SHP77 (cell line): ENCODE measurements at places on chromosomes 3 and 15.
A peak's percentile ranks its signal among the peaks of the same experiment; 100 is the strongest.

GRCh38 chr15:66851311-66852063 is 149.5 kb downstream of the SMAD6 start:
- DNase-seq, result peak; percentile 70

- no peak for DNase-seq
Observed at GRCh38 chr3:132395126-132395525, 22.2 kb upstream of the DNAJC13 start.

DNA sequence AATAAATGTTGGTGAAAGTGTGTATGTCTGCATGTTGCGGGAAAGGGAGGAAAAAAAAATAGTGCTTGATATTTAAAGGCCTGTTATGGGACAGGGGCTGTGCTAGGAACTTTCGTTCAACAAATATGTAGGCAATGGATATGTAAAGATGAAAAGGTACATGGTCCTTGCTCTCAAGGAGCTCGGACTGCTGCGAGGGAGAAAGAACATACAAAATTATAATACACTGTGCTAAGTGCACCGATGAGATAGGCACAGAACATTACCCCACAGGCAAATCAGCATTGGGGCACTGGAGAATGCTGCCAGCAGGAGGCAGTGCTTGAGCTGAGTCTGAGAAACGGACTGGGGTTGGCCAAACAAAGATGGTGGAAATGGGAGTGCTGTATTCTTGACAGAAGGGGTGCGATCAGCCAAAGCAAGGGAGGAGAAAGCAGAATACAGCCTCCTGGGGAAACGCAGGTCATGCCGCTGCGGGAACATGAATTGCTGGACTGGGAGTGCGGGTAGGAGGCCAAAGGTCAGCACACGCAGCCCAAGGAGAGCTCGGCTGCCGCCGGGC is 649 bp downstream of the C15orf40 start:
- DNase-seq, result peak; percentile 65

DNA sequence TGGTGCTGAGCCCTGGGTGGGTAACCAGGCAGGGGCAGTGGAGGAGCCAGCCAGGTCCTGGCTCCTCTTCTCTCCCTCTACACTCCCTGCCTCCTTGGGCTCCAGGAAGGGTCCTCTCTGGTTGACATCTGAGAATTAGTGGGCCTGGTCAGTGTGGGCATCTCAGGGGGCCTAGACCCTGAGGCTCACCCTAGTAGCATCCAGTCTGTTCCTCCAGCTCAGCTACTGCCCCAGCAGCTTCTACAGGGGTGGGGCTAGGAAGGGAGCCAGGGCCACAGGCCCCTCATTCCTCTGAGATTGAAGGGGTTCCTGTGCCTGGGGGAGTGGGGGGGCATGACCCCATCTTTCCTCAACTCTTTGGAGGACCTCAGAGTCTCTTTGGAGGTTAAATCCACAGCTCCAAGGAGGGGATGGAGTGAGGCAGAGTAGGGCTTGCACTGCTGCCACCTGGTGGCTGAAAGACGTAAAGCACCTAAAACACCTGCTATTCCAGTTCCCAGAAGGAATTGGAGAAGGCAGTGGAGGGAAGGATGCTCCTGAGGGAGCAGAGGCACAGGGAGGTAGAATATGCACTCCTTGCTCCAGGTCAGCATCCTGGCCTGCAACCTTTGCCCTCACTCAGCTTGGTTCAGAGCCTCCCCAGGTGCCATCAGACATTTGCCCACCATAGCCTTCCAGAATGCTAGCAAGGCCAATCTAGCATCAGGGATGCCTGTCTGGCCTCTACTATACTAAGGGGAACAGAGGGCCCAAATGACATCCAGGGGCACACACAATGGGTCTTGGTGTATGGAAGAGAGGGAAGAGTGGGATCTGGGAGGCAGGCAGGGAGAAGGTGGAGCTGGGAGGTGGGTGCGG is 25.1 kb downstream of the C3orf18 start:
- DNase-seq, result peak; percentile 42

DNA sequence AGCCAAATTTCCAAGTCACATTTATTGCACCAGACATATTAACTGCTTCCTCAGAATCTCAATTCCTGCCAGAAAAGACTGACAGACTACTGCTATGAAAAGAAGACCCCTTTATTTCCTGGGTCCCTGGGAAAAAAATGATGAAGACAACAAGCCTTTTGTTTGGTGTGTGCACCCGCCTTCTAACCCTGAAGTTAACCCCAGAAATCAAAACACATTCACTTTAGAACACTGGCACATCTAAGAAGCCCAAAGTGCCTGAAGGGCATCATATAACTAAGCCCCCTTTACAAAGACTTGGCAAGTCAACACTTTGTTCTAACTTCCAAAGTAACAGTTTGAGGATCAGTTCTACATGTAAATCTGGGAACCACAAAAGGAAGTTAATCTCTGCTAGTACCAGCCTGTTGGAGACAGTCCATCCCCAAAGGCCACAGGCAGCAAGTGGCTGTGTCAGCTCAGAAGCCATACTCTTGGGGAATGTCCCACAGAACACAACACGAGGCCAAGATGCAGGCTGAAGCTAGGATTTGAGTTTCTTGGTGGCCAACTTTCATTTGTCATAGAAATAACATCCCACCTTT is 16.3 kb upstream of the ATP1B3 start:
- DNase-seq, result no peak

DNA sequence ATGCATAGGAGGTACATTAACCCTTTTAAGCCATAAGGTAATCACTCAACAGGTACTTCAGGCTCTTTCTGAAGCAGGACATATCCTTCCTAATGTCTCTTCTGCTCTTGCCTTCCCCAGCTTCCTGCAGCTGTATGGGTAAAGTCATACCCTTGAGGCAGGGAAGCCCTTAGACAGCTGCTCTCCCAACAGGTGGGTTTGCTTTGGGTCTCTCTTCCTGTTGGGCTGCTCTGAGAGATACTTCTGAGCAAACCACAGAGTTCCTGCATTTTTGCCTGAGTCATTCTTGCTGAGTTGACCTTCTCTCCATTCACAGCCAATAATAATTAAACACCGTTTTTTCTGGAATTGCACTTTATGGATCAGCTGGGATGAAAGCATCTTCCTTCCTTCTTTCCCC is 2.0 kb upstream of the TRAT1 start:
- DNase-seq, result peak; percentile 51

GRCh38 chr15:50978580-50978979 is 70.1 kb downstream of the AP4E1 start:
- no peak for DNase-seq

DNA sequence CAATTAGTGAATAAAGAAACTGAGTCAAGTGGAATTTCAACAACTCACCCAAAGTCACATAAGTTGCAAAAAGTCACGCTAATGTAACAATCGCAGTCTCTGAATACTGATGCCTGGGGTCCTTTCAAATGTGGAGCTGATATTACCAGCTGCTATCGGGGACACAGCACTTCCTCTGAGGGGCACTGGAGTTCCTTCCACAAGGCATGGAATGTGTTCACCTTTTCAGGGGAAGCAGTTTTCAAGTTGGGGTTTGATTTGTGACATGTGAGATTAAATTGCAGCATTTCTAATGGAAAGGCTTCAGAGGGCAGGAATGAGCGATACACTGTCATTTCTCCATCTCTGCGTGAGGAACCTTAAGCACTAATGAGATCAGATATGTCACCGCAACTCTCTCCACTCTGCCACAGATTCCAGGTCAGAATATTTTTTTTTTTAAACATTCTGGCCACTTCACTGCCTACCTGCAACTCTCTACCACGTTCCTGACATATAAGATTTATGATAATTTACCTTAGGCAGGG is 807.2 kb upstream of the CFAP20DC start:
- DNase-seq, result no peak

DNA sequence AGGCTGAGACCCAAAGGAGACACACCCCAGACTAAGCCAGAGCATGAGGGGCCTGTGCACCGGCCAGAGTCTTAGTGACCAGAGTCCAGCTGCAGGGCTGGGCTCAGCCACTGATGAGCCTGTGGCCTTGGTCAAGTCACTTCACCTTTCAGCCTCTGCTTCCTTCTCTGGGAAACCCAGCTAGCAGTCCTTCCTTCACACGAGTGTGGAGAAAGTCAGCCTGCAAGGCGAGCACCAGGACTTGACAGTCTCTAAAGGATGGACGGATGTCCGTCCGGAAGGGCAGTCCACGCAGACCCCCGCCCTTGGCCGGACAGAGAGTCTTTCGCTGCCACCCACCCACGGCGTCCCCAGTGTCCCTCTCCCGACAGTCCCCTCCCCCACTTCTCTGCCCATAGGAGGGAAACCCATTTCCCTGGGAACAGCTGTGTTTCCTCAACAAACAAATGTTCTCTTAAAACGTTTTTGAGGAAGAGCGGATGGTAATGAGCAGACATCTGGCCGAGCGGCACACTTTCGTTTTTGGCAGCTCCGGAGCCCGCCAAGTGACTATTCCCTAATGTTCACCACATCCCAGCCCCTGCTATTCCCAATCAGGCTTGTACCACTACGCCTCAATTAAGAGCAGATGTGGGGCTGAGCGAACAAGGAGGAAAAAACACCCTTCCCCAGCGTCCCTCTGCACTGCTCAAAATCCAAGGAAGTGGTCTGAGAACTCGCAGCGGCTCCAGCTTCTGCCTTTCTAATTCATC is 129.1 kb upstream of the SMAD3 start:
- no peak for DNase-seq

DNA sequence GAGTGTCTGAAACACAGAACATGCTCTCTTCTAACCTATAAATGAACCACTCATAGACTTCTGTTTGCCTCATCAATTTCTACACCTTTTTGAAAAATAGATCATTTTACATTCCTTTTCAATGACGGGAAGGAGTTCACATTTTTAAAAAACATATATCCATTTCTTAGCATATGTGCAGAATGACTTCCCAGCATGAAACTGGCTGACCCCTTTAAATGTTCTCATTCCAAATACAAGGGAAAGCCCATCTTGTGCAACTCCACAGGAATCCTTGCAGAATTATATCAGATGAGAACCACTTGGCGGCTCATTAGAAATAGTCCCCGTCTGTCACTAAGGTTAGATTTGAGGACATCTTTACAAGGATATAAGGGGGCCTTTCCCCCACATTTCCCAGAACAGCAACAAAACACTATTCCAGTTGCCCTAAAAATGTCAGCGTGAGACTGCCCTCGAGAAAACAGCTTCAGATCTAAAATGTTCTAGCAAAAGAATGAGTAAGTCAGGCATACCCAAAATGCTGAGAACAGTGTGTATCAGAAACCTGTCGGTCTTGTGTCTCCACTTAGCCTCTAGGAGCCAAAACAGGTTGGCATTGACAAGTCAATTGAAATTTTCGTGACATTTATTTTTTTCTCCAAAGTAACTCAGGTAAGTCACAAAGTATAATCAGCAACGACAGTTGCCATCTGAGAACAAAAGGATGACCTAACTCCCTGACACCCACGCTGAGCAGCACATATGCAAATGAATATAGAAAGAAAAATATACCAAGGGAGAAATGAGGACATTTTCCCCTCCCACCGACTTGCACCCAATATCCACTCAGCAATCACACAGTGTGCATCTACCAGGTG is 63.1 kb downstream of the FOXP1 start:
- DNase-seq, result no peak

DNA sequence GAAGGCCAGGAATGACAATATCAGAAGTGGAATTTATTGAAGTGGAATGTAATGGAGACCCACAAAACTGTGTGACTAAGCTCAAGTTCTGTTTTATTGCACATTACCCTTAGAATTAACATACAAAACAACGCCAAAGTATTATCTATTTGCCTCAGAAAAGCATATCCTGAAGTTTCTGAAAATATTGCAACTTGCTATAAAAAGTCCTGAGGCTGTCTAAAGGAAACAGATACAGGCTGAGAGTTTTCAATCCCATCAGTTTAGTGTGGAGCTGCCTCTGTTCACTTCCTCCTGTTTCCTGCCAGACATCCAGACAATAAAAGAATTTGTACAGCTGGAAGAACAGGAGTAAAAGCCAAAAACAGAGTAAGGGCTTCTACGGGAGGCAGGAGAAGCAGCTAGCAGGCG is 108.8 kb downstream of the FBN1 start:
- DNase-seq, result no peak

DNA sequence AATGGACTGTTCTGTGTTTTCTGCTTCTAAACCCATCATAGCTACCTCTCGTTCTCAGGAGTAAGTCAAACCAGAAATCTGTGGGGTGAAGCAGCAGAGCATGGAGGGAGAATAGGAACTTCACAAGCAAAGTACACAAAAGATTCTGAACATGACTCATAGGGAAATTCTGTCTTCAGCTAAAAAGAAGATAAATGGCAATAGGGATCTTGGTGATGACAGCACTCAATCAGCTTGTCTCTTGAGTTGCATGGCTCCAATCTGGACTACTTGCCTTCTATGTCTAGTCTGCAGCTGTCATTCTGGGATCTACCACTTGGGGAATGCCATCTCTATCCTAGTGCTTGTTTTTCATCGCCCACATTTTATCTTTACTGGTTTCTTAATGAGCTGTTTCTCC is 13.5 kb upstream of the GRAMD1C start:
- DNase-seq, result no peak

- no peak for DNase-seq
Observed at GRCh38 chr3:41525303-41526064, 326.2 kb downstream of the CTNNB1 start.

DNA sequence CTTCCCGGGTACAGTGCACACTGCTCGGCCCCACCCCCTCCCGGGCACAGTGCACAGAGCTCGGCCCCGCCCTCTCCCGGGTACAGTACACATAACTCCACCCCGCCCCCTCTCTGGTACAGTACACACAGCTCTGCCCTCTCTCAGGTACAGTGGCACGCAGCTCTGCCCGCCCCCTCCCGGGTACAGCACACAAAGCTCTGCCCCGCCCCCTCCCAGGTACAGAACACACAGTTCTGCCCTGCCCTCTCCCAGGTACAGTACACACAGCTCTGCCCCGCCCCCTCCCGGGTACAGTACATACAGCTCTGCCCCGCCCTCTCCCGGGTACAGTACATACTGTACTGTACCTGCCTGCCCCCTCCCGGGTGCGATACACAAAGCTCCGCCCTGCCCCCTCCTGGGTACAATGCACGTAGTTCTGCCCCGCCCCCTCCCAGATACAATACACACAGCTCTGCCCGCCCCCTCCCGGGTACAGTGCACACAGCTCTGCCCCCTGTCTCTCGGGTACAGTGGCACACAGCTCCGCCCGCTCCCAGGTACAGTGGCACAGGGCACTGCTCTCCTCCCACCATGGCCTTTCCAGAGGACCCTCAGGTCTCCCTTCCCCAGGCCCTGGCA is 16.4 kb upstream of the PRR20G start:
- DNase-seq, result peak; percentile 80

- DNase-seq, result peak; percentile 73
Observed at GRCh38 chr3:97658668-97659285, 105.8 kb upstream of the ARL6 start.
